ENCODE measurements at places on chromosomes 1 and 21.
A peak's percentile ranks its signal among the peaks of the same experiment; 100 is the strongest.

GRCh38 chr1:23044035-23044434 lies 24.8 kb downstream of the KDM1A start:
- DNase-seq: no peak

DNA sequence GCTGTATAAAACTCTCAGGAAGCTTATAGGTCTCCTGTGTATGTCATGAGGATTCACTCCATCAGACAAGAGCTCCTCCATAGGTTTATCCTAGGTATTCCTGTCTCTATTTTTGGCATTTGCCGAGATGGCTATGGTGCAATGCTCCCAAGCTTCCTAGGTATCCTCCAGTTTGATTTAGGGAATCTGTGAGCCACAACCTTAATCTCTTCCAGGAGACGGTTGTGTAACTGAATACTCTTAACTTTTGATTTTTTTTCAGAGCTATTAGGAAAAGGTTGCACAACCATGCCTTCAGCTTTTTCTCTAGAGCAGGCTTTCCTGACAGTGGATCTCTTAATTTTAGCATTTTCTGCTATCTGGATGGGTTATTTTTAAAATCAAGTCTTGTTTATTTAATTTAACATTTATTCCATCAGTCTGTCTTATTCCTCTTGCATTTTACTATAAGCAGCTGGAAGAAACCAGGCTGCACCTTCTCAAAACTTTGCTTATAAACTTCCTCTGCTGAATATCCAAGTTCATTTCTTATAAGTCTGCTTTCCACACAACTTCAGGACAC lies 69.4 kb upstream of the BACE2 start:
- DNase-seq: no peak

- DNase-seq: peak; percentile 17
Observed at GRCh38 chr21:37074197-37074510, 1.1 kb downstream of the TTC3 start.

DNA sequence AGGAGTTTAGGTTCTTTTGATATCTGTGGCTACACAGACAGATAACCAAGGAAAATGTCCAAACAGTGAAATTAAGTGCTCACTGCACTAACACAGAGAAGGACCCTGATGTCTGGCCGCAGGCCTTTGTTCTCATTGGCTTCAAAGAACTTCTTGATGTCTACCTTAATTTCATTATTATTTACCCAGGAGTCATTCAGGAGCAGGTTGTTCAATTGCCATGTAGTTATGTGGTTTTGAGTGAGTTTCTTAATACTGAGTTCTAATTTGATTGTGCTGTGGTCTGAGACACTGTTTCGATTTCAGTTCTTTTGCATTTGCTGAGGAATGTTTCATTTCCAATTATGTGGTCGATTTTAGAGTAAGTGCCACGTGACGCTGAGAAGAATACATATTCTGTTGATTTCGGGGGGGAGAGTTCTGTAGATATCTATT lies 15.2 kb upstream of the LGALS8 start:
- no peak for DNase-seq

DNA sequence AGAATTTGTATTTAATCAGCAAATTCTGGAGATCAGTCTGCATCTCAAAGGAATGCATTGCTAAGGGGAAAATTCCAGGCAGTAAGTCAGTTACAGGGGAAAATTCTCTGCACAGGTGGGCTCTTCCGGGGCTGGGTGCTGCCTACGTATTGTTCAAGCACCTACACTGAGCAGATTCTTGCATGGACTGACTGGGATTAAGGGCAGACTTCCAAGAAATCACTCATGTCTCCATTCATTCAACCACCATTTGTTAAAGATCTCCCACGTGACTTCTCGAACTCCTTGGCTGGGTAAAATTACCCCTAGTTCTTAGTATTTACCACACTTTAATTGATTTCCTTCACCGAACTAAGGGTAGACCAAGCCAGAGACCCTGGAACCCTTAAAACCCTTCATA lies 28.2 kb upstream of the KCNE1 start:
- no peak for DNase-seq

DNA sequence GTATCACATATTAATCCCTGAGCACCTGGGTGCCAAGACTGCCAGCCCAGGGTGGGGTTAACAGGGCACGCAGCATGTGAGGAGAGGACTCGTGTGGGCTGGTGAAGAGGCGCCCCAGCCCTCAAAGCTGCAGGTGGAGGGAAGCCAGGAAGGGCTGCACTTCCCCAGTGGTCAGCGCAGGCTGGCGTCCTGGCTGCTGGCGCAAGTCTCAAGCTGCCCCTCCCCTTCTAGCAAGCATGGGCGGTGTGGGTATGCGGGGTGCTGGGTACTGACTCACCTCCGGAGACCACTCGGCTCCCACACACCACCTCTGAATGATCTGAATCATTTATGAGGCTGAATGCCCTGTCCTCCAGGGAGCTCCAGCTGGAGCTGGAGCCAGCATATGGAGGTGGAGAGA lies 44.0 kb downstream of the EIF2D start:
- DNase-seq: no peak

GRCh38 chr1:10648689-10649516 lies 147.5 kb downstream of the CASZ1 start:
- DNase-seq: no peak

GRCh38 chr1:85663382-85663781 lies 44.9 kb downstream of the ZNHIT6 start:
- DNase-seq: no peak

- DNase-seq: no peak
Observed at GRCh38 chr1:224528900-224529299, 87.2 kb upstream of the CNIH3 start.

Measured in NCI-H1105 (cell line).